Putamen (tissue), 1 donor: ENCODE measurements at places on chromosomes 1 and 21.

- DNase-seq = peak; percentile 46
Measured at GRCh38 chr1:223401873-223402789, 8.9 kb downstream of the CCDC185 start.

DNA sequence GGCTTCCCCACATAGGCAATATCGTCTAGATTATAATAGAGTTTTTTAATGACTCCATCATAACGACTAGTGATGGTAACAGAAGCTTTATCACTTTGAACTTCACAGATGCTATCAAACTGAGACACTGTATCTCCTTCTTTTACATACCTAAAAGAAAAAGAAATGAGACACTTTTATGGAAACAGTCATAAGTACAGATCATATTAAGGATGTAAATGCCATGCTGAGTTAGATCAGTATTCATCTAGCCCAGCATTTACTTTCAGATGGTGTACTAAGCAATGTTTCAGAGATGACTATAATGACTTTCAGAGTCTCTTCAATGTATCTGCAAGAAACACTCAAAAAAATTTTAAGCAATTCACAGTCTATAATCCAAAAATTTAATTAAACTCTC is 18.9 kb downstream of the DBT start:
- no peak for DNase-seq

DNA sequence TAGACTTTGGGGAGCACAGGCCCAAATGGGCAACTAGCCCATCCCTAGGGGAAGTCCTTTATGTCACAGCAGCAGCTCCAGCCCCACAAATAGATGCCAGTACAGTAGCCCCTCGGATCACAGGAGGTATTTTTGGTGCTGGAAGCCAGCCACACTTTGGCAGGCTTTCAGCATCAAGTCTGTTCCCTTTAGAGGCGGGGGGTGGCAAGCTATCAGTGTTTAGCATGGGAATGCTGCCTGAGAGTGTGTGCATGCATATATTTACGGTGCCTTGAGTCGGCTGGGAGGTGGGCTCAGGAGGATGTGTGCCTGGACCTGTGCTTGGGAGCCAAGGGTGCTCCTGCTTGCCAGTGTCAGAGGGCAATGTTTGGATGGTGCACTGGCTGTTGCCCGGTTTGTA is 3.5 kb upstream of the PLXNA2 start:
- no peak for DNase-seq

DNA sequence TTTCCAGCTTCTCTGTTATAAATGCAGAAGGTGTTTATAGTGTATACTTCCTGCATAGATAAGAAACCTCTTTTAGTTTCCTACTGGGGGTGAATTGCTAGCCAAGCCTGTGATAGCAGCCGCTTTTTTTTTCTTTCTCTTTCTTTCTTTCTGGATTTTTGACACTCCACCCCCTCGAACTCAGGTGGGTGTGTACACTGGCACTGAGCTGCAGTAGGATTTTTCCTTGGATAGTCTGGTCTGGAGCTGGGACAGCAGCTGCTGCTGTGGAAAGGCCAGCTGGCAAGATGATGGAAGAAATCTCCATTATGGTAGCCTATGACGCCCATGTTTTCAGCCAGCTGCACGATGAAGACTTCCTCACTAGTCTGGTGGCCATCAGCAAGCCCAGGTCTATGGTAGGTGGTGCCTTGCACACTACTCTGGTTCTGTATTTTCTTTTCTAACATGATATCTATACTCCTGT is 122.5 kb upstream of the CACYBP start:
- no peak for DNase-seq

DNA sequence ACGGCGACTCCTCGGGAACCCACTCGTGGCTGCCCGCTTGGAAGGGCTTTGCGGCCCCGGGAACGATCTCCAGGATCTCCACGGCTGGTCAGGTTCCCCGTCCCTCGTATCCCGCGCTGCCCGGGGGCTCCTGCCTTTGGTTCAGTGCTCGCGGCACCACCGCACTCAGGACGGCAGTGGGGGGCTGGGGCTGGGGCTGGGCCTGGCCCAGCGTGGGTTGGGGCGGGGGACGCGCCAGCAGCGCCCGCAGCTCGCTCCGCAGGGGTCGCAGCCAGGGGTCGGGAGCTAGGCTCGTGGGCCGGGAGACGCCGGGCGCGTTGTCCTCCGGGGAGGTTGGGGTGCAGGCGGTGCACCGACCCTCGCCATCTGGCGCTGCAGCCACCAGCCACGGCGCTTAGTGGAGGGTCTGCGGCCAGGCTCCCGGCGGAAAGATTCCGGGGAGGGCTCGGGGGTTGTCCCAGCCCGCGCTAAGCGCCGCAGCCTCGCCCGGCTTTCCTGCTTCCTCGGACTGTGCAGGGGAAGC is 8.9 kb downstream of the SIM2 start:
- DNase-seq = no peak

GRCh38 chr1:119653839-119654170 is 5.7 kb upstream of the ZNF697 start:
- DNase-seq = no peak

GRCh38 chr1:36223381-36223995 is 755 bp upstream of the THRAP3 start:
- DNase-seq = peak; percentile 26

DNA sequence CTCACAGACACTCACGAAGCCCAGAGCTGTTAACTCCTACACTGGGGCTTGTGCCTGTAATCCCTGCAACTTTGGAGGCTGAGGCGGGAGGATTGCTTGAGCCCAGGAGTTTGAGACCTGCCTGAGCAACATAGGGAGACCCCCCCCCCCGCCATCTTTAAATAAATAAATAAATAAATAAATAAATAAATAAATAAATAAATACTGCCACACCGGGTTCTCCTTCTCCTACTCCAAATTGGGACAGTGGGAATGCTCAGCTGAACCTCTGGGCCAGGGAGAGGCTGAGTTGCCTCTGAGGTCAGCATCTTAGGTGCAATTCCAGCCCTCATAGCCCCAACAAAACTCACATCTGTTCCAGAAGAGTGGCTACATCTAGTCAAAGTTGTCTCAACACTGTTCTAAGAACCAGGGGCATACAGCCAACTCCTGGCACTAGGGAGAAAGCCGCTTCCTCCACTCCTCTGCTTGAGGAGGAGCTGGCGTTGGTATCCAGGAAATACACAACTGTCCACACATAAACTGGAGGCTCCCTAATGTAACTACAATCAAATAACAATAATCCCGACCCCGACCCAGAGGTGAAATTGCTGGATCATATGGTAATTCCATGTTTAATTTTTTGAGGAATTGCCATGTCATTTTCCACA is 27.0 kb downstream of the C1orf216 start:
- no peak for DNase-seq

GRCh38 chr1:115714572-115715141 is 53.9 kb downstream of the CASQ2 start:
- no peak for DNase-seq

GRCh38 chr1:53860967-53861411 is 22.9 kb upstream of the NDC1 start:
- peak; percentile 28 for DNase-seq

DNA sequence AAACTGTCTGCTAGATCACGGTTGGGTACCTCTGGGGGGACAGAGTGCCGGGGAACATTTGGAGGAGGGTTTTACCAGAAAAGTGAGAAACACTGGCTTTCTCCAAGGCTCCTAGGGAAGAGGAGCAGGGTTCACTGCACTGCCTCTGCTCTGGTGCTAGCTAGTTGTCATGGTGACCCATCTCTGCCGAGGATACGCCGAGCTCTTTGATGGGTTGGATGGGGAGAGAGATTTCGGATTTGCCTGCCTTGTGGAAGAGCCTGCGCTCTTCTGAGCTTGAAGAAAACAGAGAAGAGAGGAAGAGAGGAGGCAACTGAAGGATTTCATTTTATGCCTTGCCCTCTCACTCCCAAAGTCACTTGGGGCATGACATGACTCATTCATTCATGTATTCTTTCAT is 92.1 kb downstream of the NAV1 start:
- peak; percentile 67 for DNase-seq

- no peak for DNase-seq
Measured at GRCh38 chr1:34354367-34354766, 177.7 kb downstream of the C1orf94 start.

DNA sequence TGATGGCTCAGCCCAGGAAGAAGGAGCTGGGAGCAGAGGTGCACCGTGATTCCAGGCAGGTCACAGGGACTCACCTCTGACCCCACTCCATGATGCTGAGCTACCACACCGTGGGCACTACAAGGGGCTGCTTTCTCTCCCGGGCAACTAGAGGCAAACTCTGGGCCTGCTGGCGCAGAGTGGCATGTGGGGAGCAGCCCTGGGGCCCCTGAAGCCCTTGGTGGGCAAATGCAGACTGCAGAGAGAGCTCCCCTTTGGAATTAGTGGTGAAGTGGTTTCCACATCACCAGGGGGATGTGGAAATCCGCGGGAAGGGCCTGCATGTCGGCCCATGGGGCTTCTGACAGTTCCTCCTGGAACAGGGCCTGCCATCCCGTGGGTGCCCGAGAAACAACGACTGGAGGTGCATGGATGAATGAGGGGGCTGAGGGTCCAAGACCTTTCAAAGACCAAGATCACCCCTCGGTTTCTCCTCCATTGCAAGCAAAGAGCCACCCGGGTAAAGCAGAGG is 11.8 kb upstream of the MMEL1 start:
- DNase-seq = no peak

DNA sequence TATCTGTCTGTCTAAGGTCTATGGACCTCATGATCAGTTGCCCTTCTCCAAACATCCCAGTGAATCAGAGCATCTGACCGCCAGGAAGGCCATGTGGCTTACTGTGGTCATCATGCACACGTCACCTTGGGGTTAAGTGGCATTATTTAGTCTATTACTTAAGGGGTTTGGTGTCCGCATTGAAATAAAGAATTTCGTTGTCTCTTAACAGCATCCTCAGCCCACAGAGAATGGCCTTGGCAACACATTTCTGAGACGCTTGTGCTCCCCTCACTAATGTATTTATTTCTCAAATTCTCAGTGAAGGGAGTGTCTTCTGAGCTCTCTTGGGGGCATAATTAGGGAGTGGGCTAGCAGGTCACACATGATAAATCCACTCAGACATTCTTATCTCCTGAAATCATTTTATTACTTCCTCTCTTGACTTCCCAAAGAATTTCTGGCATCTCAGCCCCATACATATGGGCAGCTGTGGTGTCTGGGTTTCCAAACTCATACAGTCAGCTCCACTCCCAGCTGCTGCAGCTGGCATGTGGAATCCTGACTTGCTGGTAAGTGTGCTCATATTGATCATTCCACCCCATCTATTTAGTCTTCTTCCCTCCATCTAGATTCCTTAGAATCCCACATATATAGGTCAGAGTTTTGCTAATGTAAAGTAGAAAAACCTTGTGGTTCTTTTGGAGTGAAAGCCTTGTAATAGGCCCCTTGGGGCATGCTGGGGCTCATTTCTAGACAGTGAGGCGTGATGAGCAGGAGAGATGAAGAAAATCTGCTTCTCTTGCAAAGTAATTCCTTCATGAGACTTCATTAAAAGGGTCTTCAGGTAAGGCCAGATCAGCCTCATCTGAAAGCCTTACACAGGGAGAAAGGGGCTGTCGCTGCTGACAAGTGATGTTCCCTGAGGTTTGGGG is 110.5 kb downstream of the HHAT start:
- DNase-seq = no peak

GRCh38 chr1:7786795-7787194 is 2.7 kb downstream of the PER3 start:
- DNase-seq = no peak

GRCh38 chr1:171736196-171736595 is 5.7 kb downstream of the VAMP4 start:
- no peak for DNase-seq

- DNase-seq = no peak
Measured at GRCh38 chr1:119341372-119341947, 27.1 kb upstream of the HAO2 start.

- no peak for DNase-seq
Measured at GRCh38 chr1:64480999-64481772, 11.3 kb downstream of the CACHD1 start.

DNA sequence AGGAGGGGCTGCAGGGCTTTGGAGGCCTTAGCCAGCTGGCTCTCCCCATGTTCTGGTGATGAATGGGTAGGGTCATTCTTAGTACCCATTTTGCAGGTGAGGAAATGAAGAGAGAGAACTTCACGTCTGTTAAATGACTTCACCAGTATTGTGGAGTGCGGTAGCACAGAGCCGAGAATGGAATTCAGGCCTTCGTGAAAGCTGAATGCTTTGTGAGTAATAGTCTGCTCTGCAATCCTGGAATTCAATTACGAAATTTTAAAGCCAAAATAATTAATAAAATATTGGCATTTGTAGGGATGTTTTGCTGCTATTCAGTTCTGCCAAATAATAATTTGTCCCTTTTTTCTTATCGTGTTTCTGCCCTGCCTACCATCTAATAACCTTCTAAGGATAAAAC is 197.7 kb downstream of the GREM2 start:
- DNase-seq = no peak

DNA sequence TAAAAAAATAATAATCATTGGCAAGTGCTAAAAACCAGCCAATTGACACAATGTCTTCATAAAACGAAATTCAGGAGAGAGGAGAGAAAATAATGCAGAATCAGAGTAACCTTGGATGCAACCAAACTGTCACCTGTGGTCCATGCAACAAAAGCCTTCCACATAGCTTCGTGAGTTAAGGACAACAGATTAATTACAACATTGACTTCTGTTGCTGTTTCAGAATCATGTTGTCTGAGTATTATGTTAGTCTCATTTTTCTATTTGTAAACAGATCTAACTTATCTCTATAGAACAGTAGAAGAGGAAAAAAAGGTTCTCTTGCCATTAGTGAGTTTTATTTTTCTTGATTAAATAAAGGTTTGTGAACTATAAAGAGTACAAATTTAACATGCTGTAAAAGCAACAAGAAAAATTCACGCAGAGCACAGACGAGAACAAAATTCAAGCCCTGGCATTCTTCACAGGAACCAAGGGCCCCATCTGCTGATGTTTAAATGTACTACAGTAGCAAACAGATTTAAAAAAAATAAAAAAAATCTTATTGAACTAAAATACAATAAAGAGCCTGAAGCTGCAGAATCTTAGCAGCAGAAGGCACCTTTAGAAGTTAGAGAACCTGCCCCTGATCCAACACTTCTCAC is 381.1 kb upstream of the PKN2 start:
- DNase-seq = peak; percentile 58

DNA sequence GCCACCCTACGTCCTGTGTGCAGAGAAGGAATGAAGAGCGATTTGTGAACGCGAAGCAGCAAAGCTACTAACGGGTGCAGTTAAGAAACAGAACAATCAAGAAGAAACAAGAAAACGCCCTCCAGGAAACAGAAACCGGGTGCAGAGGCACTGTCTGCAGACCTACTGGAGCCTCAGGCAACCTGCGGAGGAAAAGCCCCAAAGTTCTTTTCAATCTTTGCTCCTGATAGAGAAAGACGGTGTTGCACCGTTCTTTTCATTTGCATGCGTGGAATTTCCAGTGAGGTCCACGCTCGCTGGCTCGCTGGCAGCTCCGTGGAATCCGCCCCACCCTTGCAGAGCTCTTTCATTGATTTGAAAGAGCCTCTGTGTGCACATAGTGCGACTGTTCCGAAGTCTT is 37.0 kb upstream of the PDE9A start:
- DNase-seq = no peak

- DNase-seq = no peak
Measured at GRCh38 chr1:95504321-95504720, 270.3 kb downstream of the RWDD3 start.

DNA sequence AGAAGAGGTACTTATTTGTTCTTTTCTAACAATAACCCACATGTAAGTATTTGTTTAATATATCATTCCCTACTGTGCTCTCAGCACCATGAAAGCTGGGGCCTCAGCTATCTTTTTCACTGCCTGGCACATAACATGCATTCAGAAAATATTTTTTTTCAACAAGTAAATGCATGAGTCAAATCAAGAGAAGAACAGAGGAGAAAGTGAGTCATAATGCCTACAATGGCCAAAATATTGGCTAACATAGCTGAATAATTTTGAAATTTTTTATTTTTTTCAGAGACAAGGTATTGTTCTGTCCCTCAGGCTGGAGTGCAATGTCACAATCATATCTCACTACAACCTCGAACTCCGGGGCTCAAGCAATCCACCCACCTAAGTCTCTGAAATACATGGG is 252.2 kb upstream of the ADAMTS5 start:
- no peak for DNase-seq
